ENCODE measurements at places on chromosomes 3 and 15.

DNA sequence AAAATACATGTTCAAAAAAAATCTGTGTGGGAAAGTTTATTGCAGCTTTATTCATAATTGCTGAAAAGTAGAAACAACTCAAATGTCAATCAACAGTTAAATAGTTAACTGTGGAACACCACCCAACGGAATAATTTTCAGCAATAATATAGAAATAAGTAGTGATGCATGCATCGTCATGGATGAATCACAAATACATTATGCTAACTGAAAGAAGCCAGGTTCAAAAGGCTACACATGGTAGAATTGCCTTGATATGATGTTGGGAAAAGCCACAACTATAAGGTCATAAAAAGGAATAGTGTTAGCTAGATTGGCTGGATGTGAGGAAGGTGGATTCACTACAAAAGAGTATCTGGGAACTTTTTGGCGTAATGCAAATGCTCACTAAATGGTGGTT, 82.0 kb downstream of the GMNC start:
- no peak for DNase-seq

- no peak for DNase-seq
These were observed 5.9 kb downstream of the RPUSD3 start for GRCh38 chr3:9837701-9838582.

GRCh38 chr15:65980824-65981456, 111.6 kb downstream of the RAB11A start:
- DNase-seq, result no peak

DNA sequence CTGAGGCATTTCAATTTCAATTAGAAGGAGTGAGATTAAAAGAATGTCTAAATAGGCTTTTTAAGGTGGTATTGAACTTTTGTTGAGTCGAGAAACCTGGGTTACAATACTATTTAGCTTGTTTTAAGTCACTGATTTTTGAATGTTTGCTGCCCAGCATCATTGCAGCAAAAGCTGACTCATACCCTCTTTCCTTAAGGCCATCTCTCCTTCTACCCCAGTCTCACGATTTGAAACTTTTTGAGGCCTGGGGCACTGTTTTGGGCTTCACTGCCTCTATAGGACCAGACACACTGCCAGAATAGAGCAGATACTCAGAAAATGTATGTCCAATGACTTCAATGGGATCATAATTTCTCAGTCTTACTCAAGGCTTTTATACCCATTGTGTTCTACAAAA, 319.6 kb upstream of the TGFBR2 start:
- DNase-seq, result no peak

GRCh38 chr3:17182166-17182565, 297.4 kb downstream of the PLCL2 start:
- no peak for DNase-seq

DNA sequence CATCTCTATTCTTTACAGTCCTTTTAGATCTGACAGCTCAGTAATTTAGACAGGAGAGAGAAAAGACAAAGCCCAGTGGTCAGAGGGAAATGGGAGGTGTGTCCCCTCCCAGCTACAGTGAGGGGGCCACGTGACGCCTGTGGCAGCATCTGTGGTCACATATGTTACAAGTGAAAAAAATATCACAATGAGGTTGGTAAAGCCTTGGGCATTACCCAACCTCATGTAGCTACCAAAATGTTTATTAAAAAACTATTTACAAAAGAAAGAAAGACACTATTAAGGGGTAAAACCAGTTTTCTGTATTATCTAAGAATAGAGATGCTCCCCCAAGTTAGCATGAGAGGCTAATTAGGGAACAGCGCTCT, 42.9 kb upstream of the PLCL2 start:
- DNase-seq, result no peak

DNA sequence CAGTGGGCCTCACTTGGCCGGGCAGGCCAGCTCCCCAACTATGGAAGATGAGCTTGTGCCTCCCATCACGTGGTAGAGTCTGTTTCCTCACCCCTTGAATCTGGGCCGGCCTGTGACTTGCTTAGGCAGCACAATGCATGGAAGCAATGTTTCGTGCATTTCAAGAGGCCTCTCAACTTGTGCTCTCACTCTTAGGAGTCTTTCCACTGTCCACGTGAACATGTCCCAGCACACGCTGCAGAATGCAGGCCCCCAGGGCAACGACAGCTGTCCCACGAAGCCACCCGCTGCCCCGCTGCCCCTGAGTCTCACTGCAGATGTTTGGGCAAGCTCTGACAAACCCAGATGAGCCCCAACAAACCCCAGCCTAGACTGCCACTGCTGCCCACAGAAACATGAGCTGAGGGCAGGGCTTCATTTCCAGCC, 27.2 kb upstream of the SLC41A3 start:
- no peak for DNase-seq

GRCh38 chr3:157081626-157082210, 78.2 kb downstream of the CCNL1 start:
- peak; percentile 96 for DNase-seq

DNA sequence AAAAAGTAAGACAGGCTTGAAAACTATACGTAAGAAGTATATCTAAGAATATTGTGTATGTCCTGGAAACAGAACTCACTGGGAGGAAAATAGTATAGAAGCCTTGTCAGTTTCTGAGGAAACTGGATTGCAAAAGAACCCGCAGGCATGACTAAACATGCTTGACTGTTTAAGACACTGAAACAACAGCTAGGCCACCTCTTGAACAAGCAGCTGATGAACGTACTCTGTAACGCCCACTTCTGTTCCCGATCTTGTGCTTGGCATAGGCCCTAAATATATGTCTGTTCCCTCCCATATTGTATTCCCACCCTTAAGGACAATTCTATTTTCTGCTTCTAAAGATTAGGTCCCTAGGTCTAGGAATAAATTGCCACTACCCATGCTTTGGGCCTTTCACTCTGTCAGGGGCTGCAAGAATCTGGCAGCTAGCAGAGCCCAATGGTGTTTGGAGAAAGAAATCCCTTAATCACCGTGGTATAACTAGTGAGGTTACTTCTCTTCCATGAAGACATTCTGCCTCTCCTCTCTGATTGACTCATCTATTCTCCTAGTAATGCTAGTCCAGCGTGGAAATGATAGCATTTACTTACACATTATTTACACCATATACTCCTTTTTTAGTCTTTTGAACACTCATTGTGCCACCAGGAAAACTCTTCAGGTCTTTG, 46.2 kb downstream of the CD200 start:
- no peak for DNase-seq

Data from activated CD8-positive, alpha-beta memory T cell treated with anti-CD3 and anti-CD28 coated beads for 48 hours (primary cell).